ENCODE measurements at places on chromosomes 7 and 10.
A peak's percentile ranks its signal among the peaks of the same experiment; 100 is the strongest.

DNA sequence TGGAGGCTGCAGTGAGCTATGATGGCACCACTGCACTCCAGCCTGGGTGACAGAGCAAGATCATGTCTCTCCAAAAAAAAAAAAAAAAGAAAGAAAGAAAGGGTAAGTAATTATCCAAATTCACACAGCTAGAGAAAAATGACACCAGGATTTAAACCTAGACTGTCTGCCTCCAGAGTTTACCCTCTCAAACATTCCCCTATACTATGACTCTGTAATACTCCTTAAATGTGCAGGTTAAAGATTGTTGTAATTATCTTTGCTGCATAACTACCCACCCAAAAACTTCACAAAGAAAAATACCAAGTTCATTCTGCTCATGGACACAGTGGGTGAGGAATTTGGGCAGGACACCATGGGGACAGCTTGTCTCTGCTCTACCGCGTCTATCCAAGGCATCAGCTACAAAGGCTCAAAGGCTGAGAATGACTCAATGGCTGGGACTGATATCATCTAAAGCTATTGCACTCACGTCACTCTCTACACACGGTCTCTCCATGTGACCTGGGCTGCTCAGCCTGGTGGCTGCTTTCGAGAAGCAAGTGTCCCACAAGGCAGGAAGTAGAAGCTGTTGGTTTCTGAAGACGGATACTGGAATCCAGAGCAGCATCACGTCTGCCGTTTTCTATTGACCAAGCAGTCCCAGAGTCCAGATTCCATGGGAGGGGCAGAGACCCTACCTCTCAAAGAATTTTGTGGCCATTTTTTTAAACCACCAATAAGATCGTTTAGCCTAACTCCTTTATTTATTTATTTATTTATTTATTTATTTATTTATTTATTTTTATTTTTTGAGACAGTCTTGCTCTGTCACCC is 185.7 kb upstream of the AUTS2 start:
- no peak for DNase-seq

DNA sequence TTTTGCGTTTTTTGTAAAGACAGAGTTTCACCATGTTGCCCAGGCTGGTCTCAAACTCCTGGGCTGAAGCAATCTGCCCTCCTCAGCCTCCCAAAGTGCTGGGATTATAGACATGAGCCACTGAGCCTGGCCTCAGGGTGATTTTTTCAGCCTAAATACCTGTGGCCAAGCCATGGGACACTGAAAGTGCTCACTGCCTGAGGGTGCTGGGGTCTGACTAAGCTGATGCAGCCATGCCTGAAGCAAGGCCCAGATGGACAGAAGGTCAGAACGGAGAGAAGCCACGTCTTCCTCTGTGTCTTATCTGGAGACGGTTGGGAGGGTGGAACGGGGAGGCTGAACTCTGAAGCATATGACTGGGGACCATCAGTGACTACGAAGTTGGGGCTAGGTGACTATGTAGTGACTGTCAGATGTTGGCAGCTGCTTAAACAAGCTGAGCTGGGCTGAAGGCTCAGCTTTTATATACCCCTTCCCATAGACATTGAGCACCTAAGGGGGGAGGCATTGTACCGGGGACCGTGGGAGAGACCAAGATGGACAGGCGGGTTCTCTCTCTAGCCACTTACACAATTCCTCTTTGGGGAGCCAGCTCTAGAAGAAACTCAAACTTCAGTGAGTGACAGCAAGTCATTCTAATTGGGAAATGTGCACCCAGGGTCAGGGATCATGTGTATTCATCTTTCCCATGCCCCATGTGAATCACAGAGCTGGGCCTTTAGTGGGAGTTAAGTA is 73.3 kb upstream of the HABP2 start:
- no peak for DNase-seq

DNA sequence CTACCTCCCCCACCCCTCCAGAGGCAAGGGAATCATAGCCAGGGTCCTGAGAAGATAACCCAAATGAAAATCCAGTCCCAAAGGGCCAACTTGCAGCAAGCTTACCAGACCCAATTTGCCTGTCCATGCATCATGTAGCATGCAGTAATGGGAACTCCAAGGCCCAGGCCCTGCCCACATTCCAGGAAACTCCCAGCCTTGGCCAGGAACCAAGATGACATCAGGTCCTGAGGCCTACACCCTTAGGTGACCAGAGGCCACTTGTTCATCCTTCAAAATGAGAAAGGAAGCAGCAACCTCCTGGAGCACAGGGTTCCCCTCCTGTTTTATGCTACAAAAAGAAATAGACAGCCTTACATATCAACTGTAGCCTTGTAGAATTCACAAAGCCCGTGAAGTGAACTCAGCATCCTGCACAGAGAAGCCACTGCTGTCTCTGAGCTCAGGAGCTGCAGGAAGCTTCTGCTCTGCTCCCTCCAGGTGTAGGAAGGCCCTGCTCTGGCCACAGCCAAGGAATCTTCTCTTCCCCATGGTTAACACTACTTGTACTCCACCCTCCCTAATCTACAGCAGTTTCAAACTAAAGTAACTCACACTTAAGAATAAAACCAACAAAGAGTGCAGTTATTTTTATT is 30.3 kb upstream of the GRB10 start:
- DNase-seq = no peak

DNA sequence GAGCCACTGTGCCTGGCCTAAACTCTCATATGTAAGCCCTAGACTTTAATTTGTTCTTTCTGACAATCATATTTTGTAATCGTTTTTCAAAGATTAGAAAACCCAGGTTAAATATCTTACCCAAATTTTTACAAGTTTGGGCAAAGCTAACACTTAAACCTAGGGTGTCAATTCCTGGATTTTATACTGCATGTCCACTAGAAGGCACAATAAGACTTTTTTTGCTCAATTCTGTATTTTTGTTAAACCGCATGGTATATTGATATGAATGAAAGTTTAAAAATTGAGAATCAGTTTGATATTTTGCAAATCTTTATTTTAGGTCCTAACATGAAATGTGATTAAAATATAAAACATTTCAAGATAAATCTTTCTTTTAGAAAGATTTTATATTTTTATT is 29.3 kb downstream of the DYNC2I1 start:
- DNase-seq = no peak

GRCh38 chr7:143299840-143300239 is 11.7 kb downstream of the CASP2 start:
- peak; percentile 62 for DNase-seq

DNA sequence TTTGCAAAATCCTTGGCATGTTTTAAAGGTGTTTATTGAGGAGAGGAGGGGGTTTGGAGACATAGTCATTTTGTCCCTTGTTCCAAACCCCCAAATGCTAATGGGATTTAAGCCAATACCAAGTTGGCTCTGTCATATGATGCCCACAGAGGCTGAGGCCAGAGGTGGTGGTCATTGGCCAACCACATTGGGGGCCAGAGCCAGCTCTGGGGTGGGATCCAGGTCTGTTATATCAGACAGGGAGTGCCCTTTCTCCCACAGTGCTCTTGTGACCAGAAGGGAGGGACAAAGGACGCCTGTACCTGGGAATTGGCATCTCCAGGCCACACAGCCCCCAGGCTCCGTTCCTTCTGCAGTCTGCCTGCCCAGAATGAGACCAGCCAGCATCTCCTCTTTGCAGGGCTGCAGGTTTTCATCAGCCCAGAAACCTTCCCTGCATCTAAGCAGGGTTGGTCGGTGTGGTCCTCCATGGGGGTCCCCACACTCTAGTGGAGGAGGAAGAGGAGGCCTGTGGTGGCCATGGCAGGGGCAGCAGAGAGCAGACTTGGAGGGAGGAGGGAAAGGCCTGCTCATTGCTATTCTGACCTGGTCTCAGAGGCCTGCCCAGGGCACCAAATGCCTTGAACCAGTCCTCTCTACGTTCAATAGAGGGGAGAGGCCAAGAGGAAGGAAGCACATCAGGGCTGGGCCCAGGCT is 17.9 kb downstream of the ADCYAP1R1 start:
- no peak for DNase-seq

GRCh38 chr7:84637568-84638338 is 443.2 kb upstream of the SEMA3A start:
- DNase-seq = no peak

- no peak for DNase-seq
These were observed 76.8 kb downstream of the RALA start for GRCh38 chr7:39700165-39700564.

GRCh38 chr7:134444198-134444960 is 14.5 kb downstream of the AKR1B1 start:
- DNase-seq = no peak

Data from T-cell (primary cell).